Gastroesophageal sphincter (tissue), 4 donors: ENCODE measurements at places on chromosomes 5 and 9. TPM values are rescaled to one million over a fixed set of nuclear protein-coding genes. Genes with fewer than 3 reads are reported as not detected.

DNA sequence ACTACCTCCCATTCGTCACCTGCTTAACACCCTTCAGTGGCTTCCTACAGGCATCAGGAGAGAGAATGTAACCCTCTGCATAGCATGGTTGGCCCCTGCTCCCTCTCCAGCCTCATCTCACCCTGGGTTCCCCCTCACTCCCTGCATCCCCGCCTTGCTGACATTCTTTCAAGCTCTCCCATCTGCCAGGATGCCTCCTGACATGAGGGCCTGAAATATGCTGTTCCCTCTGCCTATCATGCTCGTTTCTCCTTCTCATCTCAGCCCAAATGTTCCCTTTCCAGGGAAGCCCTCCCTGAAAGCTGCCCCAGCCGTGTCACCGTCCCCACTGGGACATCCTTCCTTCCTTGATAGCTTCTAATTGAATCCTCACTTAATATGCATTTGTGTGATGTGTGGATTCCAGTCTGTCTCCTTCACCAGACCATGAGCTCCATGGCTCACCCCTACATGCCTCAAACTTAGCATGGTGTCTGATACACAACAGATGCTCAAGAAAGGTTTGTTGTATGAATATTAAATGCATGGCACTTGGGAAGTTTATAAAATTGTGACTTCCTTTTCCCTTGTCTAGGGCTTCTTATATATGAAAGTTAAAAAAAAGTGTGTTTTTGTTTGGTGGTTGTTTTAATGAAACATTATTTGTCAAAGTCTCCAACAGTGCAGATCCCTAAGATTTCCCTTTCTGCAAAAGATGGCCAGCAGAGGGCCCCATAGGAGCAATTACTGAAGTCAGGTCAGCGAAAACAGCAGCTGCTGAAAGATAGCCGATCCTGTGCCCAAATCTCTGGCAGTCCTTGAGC is 7.3 kb upstream of the C5orf58 start:
- ATAC-seq, result peak; percentile 50

GRCh38 chr9:136199391-136200288 is 5.3 kb downstream of the LHX3 start:
- no peak for ATAC-seq

DNA sequence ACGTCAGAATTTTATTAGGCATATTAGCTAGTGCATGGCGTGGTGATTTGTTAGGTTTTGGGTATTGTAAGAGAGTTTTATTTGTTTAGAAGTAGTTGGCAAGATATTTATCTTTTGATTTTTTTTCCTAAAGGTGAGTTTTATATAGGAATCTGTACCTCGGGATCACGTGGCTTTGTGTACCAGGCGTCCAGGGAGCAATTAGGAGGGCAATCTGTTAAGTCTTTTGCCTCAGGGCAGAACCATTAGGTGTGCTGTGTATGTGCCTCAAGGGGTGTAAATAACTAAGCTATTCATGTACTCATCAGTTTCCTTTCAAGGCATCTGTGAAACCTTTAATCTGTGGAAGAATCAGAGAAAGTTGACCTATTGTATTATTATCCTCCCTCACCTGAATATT is 39.4 kb downstream of the ZSWIM6 start:
- no peak for ATAC-seq

DNA sequence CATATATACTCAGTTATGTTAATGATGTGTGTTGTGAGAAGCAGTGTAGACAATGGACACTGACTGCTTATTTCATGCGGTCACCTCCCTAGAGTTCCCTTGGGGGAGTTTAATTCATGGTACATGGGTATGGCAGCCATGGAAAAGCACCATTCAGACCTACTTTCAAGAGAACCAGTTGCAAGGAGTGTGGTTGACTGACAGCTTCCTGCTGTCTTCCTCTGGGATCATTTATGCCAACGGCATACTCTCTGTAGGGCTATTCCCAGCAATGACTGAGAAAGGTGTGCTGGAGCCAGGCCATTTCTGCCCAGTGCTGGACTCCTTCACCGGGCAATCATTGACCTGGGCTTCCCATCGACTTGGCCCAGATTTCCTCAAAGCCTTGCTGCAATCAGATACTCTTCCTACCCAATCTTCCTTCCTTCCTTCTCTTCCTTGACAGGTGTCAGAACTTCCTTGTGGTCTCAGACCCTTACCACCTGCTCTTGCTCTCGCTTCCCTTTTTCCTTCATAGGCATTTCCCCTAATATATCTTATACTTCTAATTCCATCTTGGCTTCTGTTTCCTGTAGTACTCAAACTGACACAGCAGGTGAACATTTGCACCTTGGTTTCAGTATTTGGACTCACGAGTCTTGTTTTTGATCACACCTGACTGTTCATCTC is 3.4 kb upstream of the CLINT1 start:
- no peak for ATAC-seq

GRCh38 chr5:68849103-68849502 is 244.7 kb upstream of the SLC30A5 start:
- no peak for ATAC-seq

- no peak for ATAC-seq
These were observed 85.7 kb upstream of the SGCD start for GRCh38 chr5:156241266-156241665.

GRCh38 chr9:108021096-108021710 is 531.6 kb upstream of the KLF4 start:
- no peak for ATAC-seq

DNA sequence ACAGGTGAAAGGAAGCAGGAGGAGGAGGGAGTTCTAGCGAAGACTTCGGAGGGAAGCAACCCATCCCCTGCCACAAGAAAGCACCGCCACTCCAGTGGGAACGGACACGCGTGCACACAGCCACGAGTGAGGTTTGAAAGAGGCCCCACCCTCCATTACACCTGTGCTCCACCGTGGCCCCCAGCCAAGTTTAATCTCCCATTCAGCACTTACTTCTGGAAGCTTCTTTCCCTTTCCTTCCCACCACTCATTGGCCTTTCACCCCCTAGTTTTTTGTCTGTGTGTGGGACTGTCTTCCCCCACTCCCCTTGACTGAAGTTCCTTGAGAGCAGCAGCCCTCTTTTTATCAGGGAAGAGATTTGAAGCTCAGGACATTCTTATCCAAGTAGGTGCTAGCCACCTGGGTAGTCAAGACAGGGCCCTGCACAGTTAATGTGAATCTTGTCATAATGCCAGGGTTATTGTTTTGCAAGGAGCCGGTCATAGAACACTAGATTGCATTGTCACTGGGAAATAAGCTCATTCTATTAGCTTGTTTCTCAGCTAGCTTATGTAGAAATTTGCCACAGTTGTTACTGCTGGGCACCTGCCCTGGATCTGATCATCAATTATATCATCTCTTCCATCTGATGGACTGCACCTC is 256.0 kb downstream of the DOCK8 start:
- peak; percentile 5 for ATAC-seq

- no peak for ATAC-seq
These were observed 153.5 kb downstream of the TTLL11 start for GRCh38 chr9:121939643-121940042.

- ATAC-seq, result no peak
These were observed 63.6 kb upstream of the UBAC1 start for GRCh38 chr9:136024696-136025316.

DNA sequence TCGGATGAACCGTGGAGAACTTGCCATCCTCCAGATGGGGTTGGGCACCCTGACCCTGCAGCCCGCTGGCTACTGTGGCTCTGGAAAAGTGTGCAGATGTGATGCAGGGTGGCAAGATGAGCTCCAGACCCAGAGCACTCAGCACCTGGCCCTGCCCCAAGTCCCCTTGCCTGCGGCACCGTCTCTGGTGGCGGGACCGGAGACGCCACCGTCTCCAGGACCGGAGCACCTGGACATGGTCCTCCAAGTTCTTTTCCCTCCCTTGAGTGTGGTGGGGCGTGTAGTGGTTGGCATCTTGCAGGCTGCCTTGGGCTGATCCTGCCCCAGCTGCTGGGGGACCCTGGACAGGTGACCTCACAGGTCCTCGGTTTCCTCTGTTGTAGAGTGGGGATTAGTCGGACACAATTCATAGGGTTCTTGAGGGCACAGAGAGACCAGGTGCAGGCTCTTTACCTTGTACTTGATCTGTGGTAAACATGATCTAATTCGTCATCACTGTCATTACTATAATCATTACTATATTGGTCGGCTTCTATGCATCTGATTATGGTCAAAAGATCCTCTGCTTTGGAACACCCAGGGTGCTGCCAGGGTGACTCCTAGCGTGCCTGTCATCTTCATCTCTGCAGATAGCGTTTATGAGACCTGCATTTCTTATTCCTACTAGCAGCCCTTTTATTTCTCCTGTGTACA is 83.5 kb downstream of the COL5A1 start:
- no peak for ATAC-seq

DNA sequence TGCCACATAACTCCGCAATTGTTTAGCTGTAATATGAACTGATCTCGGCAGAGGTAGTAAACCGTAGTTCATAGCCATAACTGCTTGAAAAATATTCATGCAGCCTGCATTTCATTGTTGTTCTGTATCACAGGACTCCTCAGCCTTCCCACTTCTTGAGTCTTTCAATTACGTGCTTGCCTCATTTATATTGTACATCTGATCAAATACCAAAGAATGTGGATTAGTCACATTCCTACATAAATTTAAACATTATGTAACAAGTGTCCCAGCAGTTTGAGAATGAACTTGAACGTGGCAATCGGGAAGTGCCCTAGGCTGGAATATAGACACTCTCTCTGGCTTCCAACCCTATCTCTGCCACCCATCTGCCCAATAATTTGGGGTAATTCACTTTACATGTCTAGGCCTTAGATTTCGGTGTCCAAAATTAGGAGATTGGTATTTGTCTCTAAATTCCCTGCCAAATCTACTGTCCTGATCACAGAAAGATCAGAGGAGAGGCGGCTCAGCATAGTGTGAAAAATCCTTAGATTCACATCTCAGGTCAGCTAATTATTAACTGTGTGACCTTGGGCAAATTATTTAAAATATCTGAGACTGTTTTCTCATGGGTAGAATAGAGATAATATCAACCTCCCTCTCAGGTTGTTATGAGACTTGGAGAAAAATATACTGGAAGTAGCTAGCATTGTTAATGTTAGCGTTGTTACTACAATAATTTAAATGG is 215.1 kb upstream of the RFX3 start:
- ATAC-seq, result no peak

- ATAC-seq, result no peak
These were observed 85.8 kb downstream of the MRPS27 start for GRCh38 chr5:72234265-72234700.

DNA sequence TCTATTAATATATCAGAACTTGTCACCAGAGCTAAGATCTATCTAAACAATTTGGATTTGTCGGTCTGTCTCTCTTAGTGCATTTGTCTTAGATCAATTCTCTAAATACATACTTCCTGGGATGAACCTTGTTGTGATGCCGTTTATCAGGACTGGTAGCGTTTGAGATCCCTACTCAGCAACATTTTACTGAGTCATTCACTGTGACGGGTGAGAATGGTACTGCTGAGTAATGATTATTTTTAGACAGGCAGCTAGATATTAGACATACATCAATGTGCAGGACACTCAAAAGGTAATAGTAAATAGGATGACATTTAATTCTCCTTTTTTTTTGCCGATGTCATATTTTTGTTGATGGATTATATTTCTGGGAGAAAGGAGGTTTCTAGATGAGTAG is 209.0 kb downstream of the CSNK1G3 start:
- ATAC-seq, result no peak

DNA sequence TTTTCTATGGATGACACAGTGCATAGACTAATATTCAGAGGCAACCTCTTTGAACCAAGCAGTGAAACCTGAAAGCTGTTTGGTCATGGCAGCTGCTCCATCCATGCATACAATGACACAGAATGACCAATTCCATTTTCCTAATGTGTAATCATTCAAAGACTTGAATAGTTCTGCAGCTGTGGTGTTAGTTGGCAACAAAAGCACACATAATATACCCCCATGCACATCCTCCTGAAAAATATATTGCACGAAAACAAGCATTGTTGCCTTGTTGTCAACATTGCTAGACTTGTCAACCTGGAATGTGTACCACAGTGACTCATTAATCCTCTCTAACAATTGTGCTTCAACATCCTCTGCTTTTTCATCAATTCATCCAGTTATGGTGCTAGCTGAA is 71.0 kb upstream of the SEMA6A start:
- no peak for ATAC-seq

DNA sequence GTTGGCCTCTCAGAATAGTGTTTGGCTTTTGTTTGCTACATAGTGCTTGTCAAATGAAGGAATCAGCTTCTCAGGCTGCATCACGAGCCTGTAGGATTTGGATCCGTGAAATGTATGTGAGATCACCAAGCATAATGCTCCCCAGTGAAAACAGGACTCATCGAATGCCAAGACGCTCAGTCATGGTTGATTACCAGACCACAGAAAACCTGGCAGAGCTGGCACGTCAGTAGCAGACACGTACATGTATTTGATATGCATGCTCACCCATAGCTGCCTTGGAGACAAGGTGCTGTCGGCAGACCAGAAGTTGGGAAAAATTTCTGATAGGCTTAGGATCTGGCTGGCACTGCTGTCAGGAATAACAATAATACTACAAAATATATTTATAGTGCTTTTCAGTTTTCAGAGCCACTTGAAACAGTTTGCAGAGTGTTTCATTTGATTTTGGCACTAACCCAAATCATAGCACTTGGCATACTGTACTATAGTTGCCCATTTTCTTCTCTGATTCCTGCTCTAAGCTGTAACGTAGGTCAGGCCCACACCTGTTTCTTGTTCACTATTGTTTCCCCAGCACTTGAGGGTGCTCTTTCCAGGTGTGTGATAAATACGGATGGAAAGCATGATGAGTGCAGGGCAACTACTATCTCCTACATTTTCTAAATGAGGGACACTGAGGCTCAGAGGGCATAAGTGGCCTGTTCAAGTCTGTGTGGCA is 226.1 kb downstream of the NR3C1 start:
- no peak for ATAC-seq

DNA sequence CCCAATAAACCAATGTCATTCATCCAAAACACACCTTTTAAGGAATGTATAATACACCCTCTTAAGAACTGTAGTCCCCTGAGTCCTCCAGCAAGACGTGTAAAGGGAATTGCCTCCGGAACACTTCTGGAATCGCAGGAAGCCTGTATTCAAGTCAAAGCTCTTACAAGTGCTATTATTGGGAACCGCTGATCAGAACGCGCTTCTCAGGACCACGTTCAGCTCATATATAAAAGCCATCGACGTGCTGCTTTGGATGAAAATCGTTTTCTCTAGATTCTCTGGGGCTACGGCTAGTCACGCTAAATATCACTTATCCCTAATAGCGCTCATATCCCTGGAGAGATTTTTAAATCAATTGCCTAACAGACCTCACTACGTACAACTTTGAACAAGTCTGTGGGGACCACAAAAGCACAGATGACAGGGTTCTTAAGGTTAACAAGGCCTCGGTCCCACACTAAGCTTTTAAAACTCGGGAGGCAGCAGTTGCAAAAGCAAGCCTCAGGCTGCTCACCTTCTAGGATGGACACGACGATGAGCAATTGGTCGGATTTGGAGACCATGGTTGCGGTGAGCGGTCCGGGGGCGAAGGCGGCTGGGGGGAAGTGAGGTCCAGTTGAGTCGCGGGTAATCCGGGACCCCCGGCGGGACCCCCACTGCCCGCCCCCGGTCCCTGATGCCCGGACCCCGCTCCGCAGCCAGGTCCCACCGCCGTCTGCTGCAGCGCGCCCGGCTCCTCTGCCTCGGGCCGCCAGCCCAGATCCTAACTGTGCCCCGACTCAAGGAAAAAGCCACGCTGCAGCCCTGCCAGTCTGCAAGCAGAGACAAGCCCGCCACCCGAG is 548 bp downstream of the CEP120 start:
- peak; percentile 17 for ATAC-seq

GRCh38 chr5:127944125-127944524 is 139.4 kb upstream of the SLC12A2 start:
- ATAC-seq, result no peak

The PTGS1 gene
- 154 TPM for total RNA-seq

The TRIM52 gene
- total RNA-seq, result 34.7 TPM

The FAM163B gene
- not detected for total RNA-seq

The SLC6A19 gene
- total RNA-seq, result not detected

The DHFR gene
- total RNA-seq, result 9.1 TPM

The IL3 gene
- total RNA-seq, result not detected
